ENCODE measurements at places on chromosomes 3 and 15. TPM values are rescaled to one million over a fixed set of nuclear protein-coding genes. Genes with fewer than 3 reads are reported as not detected.

The STRA6 gene
- total RNA-seq: 2.0 TPM

The CATSPER2 gene
- total RNA-seq: 6.5 TPM

The MUC20 gene
- total RNA-seq: 42.6 TPM

The ACKR4 gene
- 1.0 TPM for total RNA-seq

The ISG20 gene
- total RNA-seq: 25.5 TPM

The LEKR1 gene
- total RNA-seq: 1.6 TPM

The ACAN gene
- total RNA-seq: 10.3 TPM

The CX3CR1 gene
- 4.4 TPM for total RNA-seq

The ZKSCAN7 gene
- 7.9 TPM for total RNA-seq

The PATL2 gene
- 2.1 TPM for total RNA-seq

The BFSP2 gene
- 0.41 TPM for total RNA-seq

The SUSD5 gene
- total RNA-seq: 13.8 TPM

The ECE2 gene
- total RNA-seq: not detected

The CCR2 gene
- 8.1 TPM for total RNA-seq

The FOXL2NB gene
- not detected for total RNA-seq

The SYNM gene
- total RNA-seq: 23.2 TPM

The MYLK gene
- total RNA-seq: 164 TPM

The CRYGS gene
- 2.9 TPM for total RNA-seq

The MEGF11 gene
- total RNA-seq: 41.8 TPM

The BNIP2 gene
- 73.8 TPM for total RNA-seq

The POPDC2 gene
- 3.2 TPM for total RNA-seq

The SCN5A gene
- total RNA-seq: 0.72 TPM

The SOX14 gene
- not detected for total RNA-seq

The TRH gene
- not detected for total RNA-seq

The NME9 gene
- total RNA-seq: 3.5 TPM

The FEM1B gene
- 47.6 TPM for total RNA-seq

The DPPA4 gene
- total RNA-seq: not detected

The CTDSPL2 gene
- total RNA-seq: 37.8 TPM

The PLAAT1 gene
- total RNA-seq: 0.72 TPM

The IL17RB gene
- total RNA-seq: 27.7 TPM

The AVEN gene
- 7.1 TPM for total RNA-seq

The MYO5C gene
- 41.6 TPM for total RNA-seq

The DNAJB8 gene
- not detected for total RNA-seq

The NXPE3 gene
- total RNA-seq: 13.3 TPM

The ARGFX gene
- total RNA-seq: not detected

The TMF1 gene
- 38.8 TPM for total RNA-seq

The GCNT3 gene
- 14.8 TPM for total RNA-seq

The DCUN1D1 gene
- 47.9 TPM for total RNA-seq

The IQGAP1 gene
- total RNA-seq: 218 TPM

The TMED3 gene
- 40.5 TPM for total RNA-seq
